ENCODE measurements at places on chromosomes 12 and 14.
A peak's percentile ranks its signal among the peaks of the same experiment; 100 is the strongest.

- DNase-seq = peak; percentile 25
Measured at GRCh38 chr14:21703357-21704326, 30.0 kb upstream of the OR4E1 start.

DNA sequence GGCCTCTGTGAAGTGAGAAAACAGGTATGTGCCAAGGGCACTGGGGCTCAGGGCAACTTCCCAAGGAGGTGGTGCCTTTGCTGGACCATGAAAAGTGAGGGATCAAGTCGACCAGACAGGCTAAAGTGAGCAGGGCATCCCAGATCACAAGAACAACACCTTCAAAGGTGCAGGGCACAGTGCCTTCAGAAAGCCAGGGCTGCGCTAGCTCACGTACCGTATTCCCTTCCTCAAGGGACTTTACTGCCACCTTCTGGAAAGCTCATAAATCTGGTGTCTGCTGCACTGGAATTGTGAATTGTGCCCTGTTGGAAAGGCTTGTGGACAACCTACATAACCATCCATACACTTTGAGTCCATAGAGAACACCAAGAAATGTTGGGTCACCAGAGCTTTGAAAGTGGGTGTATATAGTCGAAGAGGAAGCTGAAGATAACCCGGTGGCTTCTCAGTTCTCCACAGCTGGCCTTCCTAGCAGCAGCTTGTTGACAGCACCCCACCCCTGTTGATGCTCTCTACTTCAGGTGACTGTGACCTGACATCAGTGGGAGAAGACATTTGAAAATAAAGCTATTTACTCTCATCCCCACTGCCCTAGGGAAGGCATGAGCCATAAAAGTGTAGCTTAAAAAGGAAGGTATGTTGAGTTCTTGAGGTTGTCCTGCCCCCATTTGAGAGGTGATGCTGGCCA lies 24.5 kb downstream of the FIGNL2 start:
- peak; percentile 12 for DNase-seq

GRCh38 chr14:63545431-63545830 lies 2.3 kb upstream of the PPP2R5E start:
- DNase-seq = no peak

DNA sequence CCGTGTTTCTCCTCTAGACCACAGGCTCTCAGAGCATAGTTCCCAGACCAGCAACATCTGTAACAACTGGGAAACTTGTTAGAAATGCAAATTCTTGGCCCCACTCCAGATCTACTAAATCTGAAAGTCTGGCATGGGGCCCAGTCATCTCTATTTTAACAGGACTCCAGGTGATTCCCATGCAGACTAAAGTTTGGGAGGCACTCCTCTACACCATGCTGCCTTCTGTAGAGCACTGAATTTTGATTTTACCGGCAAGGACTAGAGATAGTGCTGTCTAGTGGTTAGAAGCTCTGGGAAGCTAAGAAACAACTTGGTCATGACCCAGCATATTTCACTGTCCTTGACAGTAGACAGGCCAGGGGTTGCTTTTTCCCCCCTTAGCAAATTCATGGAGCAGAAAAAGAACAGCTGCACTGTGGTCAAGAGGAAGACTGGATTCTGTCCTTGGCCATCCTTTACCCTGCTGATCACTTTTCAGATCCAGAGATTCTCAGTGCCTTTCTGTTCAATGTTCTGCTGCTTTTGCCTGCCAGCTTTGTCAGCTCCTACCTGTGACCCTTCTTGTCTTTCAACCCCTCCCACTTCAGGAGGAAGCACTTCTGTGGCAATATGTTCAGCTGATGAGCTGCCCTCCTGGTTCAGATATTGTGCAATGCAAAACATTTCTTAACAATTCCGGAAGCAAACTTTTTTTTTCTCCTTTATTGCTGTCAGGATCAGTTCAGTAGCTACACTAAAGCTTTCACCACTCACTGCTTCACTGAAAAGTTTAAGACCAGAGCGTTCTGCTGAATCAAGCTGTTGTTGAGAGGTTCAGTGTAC lies 133.8 kb upstream of the NUDT4 start:
- no peak for DNase-seq

GRCh38 chr12:96140174-96140573 lies 54.0 kb upstream of the ELK3 start:
- no peak for DNase-seq

GRCh38 chr12:75550401-75551240 lies 39.2 kb upstream of the KRR1 start:
- no peak for DNase-seq

DNA sequence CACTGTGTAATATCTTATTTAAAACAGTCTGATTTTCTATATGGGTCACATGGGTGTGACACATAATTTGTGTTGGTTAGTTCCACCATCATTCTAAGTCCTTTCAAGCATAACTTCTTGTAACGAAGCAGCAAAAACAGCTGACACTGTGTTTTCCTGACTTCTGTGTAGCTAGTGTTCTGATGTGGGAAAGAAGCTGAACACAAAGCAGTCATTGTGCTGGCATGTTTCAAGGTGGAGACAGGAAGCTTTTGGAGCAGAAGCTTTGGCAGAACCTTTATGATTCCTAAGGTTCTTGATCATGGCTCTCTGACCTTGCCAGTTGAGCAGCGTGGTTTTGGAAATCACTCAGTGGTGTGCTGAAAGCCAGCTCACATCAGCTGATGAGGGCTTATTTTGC lies 351.7 kb upstream of the MDGA2 start:
- no peak for DNase-seq

DNA sequence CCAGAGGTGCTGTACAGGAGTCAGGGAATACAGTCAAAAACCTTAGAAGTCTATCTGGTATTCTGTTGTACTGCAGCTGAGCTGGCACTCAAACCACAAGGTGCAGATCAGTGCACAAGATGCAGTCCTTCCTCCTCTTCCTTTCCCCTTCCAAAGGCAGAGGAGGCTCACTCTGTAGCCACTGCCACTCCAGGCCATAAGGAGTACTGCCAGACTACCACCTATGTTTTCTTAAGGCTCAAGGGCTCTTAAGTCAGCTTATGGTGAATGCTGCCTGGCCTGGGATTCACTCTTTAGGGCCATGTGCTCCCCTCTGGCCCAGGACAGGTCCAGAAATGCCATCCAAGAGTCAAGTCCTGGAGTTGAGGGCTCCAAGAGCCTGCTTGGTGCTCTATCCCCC lies 200.3 kb downstream of the CRADD start:
- no peak for DNase-seq
